ENCODE measurements at places on chromosomes 16 and 17. TPM values are rescaled to one million over a fixed set of nuclear protein-coding genes. Genes with fewer than 3 reads are reported as not detected.
A peak's percentile ranks its signal among the peaks of the same experiment; 100 is the strongest.

DNA sequence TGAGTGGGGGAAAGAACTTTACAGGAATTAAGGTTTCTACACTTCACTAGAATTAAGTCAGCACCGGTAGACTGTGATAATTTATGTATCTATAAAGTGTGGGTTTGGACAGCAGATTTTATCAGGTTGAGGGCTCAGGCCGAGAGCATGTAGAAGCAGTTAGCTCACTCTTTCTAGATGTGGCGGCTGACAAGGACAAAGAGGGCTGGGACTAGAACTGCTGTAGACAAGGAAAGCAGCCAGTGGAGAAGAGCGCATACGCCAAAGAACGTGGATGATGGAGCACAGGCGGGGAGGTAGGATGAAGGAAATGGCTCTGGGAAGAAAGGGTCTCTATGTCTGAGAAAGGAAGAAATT lies 504 bp upstream of the GOSR1 start:
- no peaks in the 10 kb centered on the region for H3K4me1 ChIP-seq
- DNase-seq, result no peak
- no peak overlapping the region for H3K27ac ChIP-seq
- H3K27me3 ChIP-seq, result no peaks in the 10 kb centered on the region
- H3K4me3 ChIP-seq, result peak overlapping the region; percentile 97
- peaks cover 2% of the 10 kb centered on the region for H3K36me3 ChIP-seq

GRCh38 chr17:76053246-76054111 lies 18.8 kb downstream of the SRP68 start:
- H3K27me3 ChIP-seq, result no peaks in the 10 kb centered on the region
- H3K36me3 ChIP-seq, result peaks cover 33% of the 10 kb centered on the region
- H3K4me1 ChIP-seq, result no peaks in the 10 kb centered on the region
- no peak for DNase-seq

DNA sequence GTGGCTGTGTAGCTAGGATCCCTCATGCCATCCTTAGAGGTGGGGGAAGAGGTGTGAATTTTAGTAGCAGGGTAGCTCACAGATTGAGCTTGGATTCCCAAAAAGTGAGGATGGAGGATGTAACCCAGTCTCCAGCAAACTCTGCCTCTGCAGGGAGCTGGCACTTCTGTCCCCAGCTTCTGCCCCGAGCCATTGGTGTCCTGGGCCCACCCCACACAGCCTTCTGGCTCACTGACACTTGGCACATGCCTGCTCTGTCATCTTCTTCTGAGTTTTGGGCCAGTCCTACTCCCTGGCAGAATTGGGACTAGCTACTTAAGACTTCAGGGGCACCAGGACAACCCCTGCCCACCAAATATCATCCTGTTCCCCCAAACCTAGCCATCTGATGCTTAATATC lies 2.3 kb downstream of the CACNG5 start:
- H3K36me3 ChIP-seq, result no peaks in the 10 kb centered on the region
- no peak overlapping the region for H3K27ac ChIP-seq
- no peaks in the 10 kb centered on the region for H3K27me3 ChIP-seq
- H3K4me1 ChIP-seq, result no peaks in the 10 kb centered on the region

DNA sequence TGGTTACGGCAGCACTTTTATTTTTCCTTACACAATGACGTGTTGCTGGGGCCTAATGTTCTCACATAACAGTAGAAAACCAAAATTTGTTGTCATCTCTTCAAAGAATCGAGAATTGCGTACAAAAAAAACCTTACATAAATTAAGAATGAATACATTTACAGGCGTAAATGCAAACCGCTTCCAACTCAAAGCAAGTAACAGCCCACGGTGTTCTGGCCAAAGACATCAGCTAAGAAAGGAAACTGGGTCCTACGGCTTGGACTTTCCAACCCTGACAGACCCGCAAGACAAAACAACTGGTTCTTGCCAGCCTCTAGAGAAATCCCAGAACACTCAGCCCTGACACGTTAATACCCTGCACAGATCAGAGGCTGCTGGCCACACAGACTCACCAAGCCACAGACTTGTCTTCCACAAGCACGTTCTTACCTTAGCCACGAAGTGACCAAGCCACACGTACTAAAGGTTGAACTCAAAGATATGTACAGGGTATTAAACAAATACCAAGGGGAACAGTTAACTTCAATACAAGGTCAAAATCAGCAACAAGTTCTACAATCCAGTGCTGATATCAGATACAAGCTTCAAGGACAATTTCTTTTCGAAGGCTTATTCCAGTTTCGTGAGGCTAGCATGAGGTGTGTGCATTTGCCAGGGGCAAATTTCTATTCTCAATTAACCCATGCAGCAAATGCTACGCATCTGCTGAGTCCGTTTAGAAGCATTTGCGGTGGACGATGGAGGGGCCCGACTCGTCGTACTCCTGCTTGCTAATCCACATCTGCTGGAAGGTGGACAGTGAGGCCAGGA lies 2.4 kb downstream of the ACTG1 start:
- no peaks in the 10 kb centered on the region for H3K4me1 ChIP-seq
- peak overlapping the region; percentile 100 for H3K4me3 ChIP-seq
- H3K27ac ChIP-seq, result no peak overlapping the region
- no peaks in the 10 kb centered on the region for H3K27me3 ChIP-seq
- DNase-seq, result peak; percentile 29
- peaks cover 45% of the 10 kb centered on the region for H3K36me3 ChIP-seq

- no peaks in the 10 kb centered on the region for H3K36me3 ChIP-seq
- no peak overlapping the region for H3K27ac ChIP-seq
- no peaks in the 10 kb centered on the region for H3K4me1 ChIP-seq
- DNase-seq, result no peak
Measured at GRCh38 chr17:47315451-47316266, 8.1 kb upstream of the EFCAB13 start.

- no peak overlapping the region for H3K4me3 ChIP-seq
- H3K4me1 ChIP-seq, result no peaks in the 10 kb centered on the region
- H3K36me3 ChIP-seq, result no peaks in the 10 kb centered on the region
- no peak for DNase-seq
Measured at GRCh38 chr17:75295201-75296158, 6.2 kb upstream of the SLC25A19 start.

- H3K4me1 ChIP-seq, result no peaks in the 10 kb centered on the region
- no peak overlapping the region for H3K27ac ChIP-seq
- DNase-seq, result no peak
- H3K27me3 ChIP-seq, result no peaks in the 10 kb centered on the region
- H3K36me3 ChIP-seq, result no peaks in the 10 kb centered on the region
Measured at GRCh38 chr17:48484850-48485249, 46.0 kb downstream of the HOXB1 start.

Gene RAB11FIP4
- 25.7 TPM for total RNA-seq

DNA sequence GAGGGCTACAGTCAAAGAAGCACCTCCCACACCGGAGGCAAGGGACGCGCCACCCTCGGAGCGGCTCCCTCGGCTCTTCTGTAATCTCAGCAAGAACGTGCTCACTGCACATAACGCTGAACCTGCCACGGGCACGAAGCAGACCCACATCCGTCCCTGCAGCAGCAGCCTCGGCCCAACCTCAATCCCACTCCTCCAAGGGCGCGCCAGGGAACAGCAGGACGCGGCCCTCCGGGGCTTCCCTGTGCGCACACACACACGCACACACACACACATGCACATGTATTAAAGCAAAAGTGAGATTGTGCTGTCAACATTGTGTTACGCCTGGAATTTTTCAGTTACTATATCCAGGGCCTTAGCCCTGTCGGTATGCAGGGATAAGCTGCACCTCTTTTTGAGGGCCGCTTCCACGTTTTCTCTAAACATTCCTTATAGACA lies 54.0 kb downstream of the TBC1D16 start:
- no peak overlapping the region for H3K27ac ChIP-seq
- no peaks in the 10 kb centered on the region for H3K27me3 ChIP-seq
- H3K36me3 ChIP-seq, result no peaks in the 10 kb centered on the region
- no peaks in the 10 kb centered on the region for H3K4me1 ChIP-seq

Data from H9 (cell line).